ENCODE measurements at places on chromosomes 1 and 21. TPM values are rescaled to one million over a fixed set of nuclear protein-coding genes. Genes with fewer than 3 reads are reported as not detected.
A peak's percentile ranks its signal among the peaks of the same experiment; 100 is the strongest.

The GPR157 gene
- total RNA-seq: 5.4 TPM

The AMPD1 gene
- not detected for total RNA-seq

The SPRR4 gene
- not detected for total RNA-seq

DNA sequence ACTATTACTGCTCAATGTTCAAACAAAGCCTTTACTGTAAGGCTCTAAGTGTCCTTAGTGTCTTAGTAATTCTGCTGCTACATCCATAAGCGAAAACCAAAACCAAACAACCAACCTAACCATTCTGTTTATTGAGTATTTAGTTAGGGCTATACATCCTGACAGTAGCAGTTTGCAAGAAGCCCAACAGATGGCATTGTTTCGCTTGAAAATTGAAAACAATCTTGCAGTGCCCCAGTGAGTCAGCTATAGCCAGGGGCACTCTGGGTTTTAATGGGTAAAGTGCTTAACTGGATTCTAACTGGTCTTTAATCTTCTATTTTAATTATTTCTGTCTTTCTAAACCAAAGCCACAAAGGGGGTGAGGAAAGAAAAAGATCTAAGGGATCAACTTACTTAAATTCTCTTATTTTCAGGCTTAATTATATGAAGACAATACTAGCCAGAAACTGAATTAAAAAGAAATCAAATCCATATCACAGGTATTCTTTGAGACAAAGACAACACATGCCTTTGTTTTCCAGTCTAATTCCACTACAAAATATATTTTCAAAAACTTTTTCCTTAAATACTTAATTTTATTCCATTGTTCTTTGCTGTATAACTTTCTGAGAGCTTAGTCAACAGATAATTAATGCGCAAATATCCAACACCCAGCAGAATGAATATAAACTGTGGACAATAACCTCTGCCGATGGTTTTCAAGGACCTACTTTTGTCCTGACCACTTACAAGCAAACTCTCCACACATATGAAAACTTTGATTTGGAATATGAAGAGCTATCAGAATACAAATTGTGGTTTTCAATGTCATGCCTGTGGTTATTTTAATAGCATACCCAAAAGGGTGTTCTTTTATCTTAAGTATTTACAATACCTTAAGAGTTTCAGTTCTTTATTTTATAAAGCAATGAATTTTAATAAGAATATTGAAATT is 15.2 kb downstream of the POGZ start:
- peaks cover 20% of the 10 kb centered on the region for H3K36me3 ChIP-seq
- no peak overlapping the region for H3K4me3 ChIP-seq
- H3K27me3 ChIP-seq: no peaks in the 10 kb centered on the region
- DNase-seq: peak; percentile 94

GRCh38 chr1:26583646-26584485 is 54.3 kb downstream of the RPS6KA1 start:
- peaks cover 30% of the 10 kb centered on the region for H3K4me1 ChIP-seq
- no peak for DNase-seq
- H3K4me3 ChIP-seq: no peak overlapping the region
- H3K27me3 ChIP-seq: no peaks in the 10 kb centered on the region
- peak overlapping the region; percentile 74 for H3K27ac ChIP-seq

DNA sequence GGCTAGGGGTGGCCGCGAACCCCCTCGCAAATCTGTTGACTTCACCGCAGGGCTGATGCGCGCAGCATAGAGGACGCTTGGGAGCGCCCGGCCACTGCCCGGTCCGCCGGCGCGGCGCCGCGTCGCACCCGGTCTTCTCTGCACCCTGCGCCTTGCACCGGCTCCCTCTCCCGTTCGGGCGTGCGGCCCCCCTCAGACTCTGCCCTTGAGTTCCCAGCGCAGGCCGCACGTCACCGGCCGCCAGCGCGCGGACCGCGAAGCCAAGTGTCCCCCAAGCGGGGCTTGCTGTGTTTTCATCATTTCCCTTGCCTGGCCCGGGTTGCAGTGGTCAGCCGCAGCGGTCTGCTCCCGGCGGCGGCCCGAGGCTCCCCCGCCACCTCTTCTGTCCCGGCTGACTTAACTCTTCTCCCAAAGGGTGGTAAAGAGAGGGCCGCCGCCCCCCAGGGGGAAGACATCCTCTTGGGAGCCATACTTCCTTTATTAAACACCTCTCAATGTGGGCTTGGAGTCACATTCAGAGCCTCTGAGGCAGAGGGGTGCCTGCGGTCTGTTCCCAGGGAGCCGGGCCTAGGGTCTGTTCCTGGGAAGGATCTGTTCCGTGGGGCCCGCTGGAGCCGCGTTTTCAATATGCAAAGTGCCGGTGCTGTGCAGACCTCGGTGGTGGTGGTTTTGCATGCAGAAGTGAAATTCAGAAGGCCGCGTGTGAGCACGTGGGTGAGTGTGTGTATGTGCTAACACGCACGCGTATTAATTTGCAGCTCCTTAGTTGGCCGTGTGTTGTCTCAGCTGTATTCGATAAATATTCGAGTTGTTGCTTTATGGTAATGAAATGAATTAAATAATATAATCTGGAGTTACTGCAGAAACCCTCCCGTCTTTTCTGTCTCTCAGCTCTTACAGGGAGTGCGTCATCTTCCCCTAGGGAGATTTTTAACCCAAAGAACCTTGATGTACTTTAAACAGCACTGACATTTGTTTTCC is 17.6 kb downstream of the PBX1 start:
- no peak overlapping the region for H3K27ac ChIP-seq
- no peaks in the 10 kb centered on the region for H3K36me3 ChIP-seq
- no peaks in the 10 kb centered on the region for H3K27me3 ChIP-seq
- no peak for DNase-seq

DNA sequence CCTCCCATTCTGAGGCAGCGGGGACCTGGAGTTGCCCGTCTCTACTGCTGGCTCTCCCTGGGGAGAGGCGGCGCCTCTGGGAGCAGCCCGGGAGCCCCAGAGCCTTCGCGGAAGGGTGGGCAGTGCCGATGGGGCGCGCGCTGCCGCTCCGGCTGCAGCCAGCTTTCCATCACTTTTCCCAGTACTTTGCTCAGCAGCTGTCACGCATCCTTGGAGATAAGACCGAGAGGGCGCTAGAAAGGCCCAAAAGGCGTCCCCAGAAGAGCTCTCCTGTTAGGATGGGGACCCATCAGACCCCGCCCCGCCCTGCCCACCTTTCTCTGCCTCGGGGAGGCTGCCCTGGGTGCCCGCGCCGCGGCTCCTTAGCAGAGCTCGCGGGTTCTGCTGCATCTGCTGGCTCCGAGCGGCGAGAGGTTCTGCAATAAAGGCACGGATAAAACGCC is 534 bp downstream of the KCNH1 start:
- peaks cover 5% of the 10 kb centered on the region for H3K4me1 ChIP-seq
- peak overlapping the region; percentile 78 for H3K4me3 ChIP-seq
- peak overlapping the region; percentile 36 for H3K27ac ChIP-seq

DNA sequence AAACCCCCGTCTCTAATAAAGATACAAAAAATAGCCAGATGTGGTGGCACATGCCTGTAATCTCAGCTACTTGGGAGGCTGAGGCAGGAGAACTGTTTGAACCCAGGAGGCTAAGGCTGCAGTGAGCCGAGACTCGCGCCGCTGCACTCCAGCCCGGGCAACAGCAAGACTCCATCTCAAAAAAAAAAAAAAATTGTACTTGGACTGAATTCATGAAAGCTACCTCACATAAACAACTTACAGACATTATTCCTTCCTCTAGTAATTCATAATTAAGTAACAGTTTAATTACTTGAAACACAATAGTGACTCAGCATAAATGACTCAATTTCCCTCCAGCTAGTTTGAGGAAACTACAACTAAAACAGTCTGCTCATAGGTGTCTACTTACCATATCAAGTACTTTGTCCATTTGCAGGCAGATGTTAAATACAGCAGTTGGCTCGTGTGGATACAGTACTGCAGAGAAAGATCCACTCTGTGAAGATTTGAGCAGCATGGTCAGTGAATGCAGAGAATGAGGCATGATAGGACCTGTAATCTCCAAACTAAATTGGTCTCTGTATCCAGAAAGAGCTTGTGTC is 9.4 kb downstream of the DONSON start:
- no peaks in the 10 kb centered on the region for H3K27me3 ChIP-seq
- no peak overlapping the region for H3K4me3 ChIP-seq
- H3K36me3 ChIP-seq: peaks cover 59% of the 10 kb centered on the region
- DNase-seq: no peak
- peaks cover 11% of the 10 kb centered on the region for H3K4me1 ChIP-seq

DNA sequence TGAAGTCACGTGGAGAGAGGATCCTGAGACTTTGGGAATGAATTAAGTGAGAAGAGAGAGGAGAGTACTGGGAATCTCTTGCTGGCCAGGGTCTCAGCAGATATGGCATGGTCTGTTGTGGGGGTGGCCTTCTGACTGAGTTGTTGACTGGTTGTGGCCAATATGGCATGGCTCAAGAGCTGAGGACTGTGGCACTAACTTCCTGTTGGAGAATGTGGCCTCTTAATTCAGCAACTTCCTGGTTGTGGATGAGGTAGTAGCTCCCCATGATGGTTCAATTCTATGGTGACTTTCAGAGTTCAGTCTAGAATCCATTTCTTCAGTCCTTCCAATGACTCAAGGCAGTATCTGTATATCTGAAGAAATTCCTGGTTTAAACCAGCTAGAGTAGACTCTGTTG is 44.7 kb upstream of the PAXBP1 start:
- H3K4me3 ChIP-seq: no peak overlapping the region
- no peak overlapping the region for H3K27ac ChIP-seq
- no peaks in the 10 kb centered on the region for H3K27me3 ChIP-seq
- no peak for DNase-seq
